ENCODE measurements at places on chromosomes 12 and 14. TPM values are rescaled to one million over a fixed set of nuclear protein-coding genes. Genes with fewer than 3 reads are reported as not detected.

The PLEK2 gene
- 4.9 TPM for total RNA-seq

The LTB4R gene
- total RNA-seq: 4.2 TPM

The CAPS2 gene
- total RNA-seq: 16.8 TPM

The ANAPC7 gene
- total RNA-seq: 29.6 TPM

The MOAP1 gene
- total RNA-seq: 31.6 TPM

The NYNRIN gene
- total RNA-seq: 4.7 TPM

The LALBA gene
- total RNA-seq: not detected

The PLXNC1 gene
- total RNA-seq: 32.3 TPM

The IFI27L2 gene
- 20.7 TPM for total RNA-seq

The MSI1 gene
- total RNA-seq: not detected

The PTHLH gene
- not detected for total RNA-seq

The NDUFA12 gene
- total RNA-seq: 159 TPM

The FAM181A gene
- not detected for total RNA-seq

The PRKCH gene
- total RNA-seq: 40.9 TPM

The ANO2 gene
- total RNA-seq: 69.3 TPM

The AQP6 gene
- total RNA-seq: not detected

The GRIP1 gene
- not detected for total RNA-seq

The WIF1 gene
- not detected for total RNA-seq

The GZMB gene
- total RNA-seq: 2.8 TPM

The PPFIA2 gene
- 4.3 TPM for total RNA-seq

The PLCZ1 gene
- not detected for total RNA-seq

The PDE3A gene
- 12.8 TPM for total RNA-seq

The B4GALNT1 gene
- 0.66 TPM for total RNA-seq

The TBX5 gene
- 1.2 TPM for total RNA-seq

The PPP1R1A gene
- total RNA-seq: 183 TPM

The DNAH10 gene
- total RNA-seq: 0.19 TPM

The SOS2 gene
- 43.3 TPM for total RNA-seq

The TMEM30B gene
- 2.0 TPM for total RNA-seq

Measured in subcutaneous adipose tissue (tissue), 4 donors.